ENCODE measurements at places on chromosomes 12 and 14.

DNA sequence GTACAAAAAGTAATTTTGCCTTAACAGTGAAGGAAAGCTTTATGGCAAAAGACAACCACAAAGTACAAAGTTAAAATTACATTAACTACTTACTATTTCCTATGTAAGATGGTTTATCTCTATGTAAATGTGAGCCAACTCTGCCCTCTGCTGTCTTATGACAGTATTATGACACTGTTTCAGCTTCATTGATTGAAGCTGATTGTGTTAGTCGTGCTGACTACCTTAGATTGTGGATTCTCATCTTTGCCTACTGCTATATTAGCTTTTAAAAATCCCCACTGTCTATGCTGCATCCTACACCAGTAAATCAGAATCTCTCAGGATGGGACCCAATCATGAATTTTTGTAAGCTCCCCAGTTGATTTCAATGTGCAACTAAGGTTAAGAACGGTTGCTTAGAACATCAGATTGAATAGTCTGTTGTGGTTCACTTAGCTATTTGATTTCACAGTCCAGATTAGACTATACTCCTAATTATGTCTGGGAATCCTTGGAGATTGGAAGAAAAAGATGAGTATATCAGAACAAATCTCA lies 12.2 kb upstream of the SPTB start:
- DNase-seq = no peak

DNA sequence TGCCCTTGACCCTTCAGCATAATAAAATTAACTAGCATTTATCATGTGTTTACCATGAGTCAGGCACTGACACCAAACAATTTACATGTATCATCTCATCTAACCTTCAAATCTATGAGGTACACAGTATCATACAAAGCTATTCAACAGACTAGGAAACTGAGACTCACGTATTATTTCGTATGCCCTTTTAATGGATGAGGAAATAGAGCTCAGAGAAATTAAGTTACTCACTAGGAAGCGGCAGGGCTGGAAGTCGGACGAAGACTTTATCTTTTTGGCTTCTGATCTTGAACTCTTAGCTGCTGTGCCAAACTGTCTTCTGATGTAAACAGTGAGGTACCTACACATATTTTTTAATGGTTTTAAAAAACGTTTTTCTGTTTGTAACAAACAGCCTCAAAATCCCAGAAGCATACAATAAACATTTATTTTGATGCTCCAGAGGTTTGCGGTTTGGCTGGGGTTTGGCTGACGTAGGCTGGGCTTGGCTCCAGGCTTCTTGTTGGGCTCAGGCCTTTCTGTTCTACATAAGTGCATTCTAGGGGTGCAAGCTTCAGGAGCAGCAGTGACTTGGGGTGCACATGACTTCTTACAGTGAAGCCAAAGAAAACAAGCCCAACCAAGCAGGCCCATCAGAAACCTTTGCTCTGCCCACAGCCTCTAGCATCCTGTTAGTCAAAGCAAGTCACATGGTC lies 184.7 kb downstream of the TBX5 start:
- no peak for DNase-seq

- DNase-seq = no peak
Observed at GRCh38 chr12:78315028-78315427, 484.3 kb downstream of the NAV3 start.

DNA sequence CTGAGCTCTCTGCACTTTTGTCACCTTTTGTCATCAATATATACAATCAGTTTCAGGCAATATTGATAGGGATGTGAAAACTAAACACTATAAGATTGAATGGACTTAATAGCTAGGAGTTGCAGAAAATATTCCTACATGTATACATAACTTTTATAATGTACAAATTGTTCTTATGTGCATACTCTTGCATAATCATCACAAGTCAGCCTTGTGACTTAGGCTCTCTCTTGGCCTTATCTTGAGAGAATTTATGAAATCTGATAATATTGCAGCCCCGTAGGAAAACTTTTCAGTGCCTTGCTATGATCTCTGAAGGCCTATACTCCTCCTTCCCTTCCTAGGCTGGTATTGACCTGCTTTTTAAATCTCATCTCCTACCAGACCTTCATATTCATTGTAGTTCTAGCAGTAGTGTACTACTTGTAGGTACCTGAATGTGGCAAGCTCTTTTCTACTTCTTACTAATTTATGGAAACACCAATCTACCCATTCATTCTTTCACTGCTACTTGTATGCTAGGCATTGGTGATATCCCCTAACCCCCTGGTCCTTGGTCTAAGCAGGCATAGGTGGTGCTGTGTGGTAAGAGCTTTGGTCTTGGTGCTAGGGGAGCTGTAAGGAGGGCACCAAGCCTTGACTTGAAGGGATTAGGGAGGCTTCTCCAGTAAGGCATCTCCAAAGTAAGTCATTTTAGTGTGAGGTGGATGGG lies 100.0 kb downstream of the PRKCH start:
- DNase-seq = no peak

GRCh38 chr12:59388176-59388575 lies 207.7 kb upstream of the SLC16A7 start:
- DNase-seq = no peak

DNA sequence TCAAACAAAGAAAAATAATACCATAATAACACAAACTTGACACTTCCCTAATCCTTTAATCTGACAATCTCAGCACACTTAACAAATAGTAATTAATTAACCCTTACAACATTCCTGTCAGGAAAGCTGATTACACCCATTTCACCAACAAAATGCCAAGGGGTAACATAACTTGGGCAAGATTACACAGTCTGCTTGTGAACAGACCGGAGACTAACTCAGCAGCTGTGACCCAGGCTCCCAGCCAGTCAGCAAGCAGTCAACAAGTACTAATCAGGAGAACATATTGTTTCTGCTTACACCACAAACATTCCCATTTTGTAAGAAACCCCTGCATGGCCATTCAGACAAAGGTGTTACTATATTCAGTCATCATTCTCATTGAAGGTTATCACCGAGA lies 592.5 kb upstream of the FLRT2 start:
- no peak for DNase-seq

- no peak for DNase-seq
Observed at GRCh38 chr14:94345344-94346064, 22.4 kb upstream of the SERPINA6 start.

GRCh38 chr12:63021116-63021515 lies 86.2 kb upstream of the PPM1H start:
- DNase-seq = no peak

DNA sequence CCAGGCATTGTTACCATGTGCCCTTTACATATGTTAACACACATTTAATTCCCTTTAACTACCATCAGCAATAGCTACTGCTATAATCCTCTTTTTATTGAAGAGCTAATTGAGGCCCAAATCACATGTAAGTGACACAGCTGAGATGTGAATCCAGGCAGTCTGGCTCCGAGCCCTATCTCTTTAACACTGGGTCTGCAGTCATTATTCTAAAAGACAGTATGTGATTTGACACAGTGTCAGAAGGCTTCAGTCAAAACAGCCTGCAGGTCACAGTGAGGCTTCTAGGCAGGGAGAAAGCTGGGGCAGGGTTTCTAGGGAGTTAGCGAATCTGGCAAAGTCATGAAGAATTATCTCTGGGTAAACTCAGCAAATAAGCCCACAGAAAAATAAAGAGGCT lies 148.2 kb downstream of the KIF21A start:
- no peak for DNase-seq

GRCh38 chr12:45912774-45913173 lies 77.6 kb downstream of the SCAF11 start:
- DNase-seq = no peak

GRCh38 chr12:94191023-94191422 lies 42.6 kb downstream of the PLXNC1 start:
- DNase-seq = no peak

- no peak for DNase-seq
Observed at GRCh38 chr12:107558141-107558815, 127.3 kb upstream of the PWP1 start.

DNA sequence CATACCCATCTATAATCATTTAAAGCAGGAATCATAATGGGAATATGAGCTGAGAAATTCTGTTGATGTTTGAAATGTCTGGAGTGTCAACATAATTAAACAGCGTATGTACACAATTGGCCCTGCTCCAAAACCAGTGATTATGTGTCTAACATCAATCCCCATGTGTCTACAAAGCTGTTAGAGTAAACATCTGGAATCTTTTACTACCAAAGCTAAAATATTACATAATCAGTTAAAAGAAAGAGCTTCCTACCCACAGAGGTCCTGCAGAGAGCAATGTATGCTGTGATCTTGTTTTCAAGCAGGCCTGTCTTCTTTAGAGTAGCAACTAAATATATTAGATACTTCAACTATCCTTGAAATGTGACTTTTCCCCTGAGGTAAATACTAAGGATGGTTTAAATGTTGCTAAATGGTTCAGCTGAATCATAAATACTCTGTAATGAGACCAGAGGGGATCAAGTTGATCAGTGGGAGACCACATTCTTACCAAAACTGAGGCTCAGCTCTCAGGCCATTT lies 74.3 kb downstream of the RASSF8 start:
- DNase-seq = no peak

GRCh38 chr12:1501695-1502378 lies 92.5 kb downstream of the FBXL14 start:
- no peak for DNase-seq

DNA sequence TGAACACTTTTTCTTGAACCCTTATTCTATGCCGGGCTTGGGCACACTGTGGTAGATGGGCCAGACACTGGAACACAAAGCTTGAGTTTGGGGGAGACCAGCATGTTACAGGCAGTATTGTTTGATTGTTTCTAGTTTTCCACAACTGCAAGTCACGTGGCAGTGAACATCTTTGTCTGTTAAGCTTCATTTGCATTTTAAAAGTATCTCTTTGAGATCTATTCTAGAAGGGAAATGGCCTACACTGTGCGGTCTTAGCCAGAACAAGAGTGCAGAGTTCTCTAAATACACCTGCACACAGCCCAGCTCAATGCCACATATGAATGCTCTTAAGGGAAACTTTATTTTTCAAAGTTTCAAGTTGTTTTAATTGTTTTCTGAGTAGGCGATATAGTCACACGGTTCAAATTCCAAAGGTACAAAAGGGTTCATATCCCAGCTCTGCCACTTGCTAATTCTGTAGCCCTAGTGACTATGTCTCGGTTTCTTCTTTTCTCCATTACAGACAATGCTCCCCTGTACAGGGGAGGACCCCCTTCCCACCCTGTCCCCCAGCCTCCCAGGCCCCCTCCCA lies 24.9 kb downstream of the RIN3 start:
- DNase-seq = no peak

GRCh38 chr12:109693653-109694600 lies 19.7 kb upstream of the FAM222A start:
- no peak for DNase-seq

- no peak for DNase-seq
Observed at GRCh38 chr12:122265886-122266229, 436 bp downstream of the VPS33A start.

DNA sequence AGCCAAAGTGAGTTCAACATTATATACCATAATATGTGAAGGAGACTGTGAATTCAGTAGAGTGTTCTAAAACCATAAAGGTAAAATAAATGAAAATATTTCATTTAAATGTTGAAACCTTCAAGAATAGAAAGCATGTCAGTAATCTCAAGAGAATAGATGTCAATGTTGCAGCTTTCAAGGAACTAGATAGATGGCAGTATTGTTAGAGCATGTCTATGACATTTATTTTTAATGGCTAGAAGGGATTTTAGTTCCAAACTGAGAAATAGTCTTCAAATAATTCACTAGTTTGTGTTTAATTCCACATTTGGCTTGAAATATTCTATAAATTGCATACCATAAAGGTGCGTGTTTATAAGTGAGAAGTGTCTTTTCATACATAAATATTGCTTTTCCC lies 326.5 kb downstream of the FLRT2 start:
- no peak for DNase-seq

DNA sequence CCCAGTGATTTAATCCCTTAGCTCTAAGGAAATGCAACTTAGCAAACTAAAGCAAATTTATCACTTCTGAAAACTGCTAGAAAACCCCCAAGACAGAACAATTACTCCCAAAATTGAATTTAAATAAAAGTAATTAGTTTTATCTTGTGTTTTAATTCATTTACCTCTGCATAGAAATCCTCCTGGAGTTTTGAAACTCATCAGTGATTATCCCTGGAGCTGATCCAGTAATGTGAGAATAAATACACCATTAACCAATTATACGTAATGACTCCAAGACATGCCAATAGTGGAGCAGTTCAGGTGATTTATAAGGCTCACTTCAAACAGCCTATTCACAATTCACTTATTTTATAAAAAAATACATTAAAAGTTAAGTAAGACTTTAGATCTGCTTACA lies 855.3 kb upstream of the FLRT2 start:
- DNase-seq = no peak

GRCh38 chr12:2794736-2795289 lies at the start of gene FKBP4:
FKBP4 (plus strand) TSS chr12:2794970; CDS start chr12:2795140, 170 bp downstream.
- peak; percentile 54 for DNase-seq

DNA sequence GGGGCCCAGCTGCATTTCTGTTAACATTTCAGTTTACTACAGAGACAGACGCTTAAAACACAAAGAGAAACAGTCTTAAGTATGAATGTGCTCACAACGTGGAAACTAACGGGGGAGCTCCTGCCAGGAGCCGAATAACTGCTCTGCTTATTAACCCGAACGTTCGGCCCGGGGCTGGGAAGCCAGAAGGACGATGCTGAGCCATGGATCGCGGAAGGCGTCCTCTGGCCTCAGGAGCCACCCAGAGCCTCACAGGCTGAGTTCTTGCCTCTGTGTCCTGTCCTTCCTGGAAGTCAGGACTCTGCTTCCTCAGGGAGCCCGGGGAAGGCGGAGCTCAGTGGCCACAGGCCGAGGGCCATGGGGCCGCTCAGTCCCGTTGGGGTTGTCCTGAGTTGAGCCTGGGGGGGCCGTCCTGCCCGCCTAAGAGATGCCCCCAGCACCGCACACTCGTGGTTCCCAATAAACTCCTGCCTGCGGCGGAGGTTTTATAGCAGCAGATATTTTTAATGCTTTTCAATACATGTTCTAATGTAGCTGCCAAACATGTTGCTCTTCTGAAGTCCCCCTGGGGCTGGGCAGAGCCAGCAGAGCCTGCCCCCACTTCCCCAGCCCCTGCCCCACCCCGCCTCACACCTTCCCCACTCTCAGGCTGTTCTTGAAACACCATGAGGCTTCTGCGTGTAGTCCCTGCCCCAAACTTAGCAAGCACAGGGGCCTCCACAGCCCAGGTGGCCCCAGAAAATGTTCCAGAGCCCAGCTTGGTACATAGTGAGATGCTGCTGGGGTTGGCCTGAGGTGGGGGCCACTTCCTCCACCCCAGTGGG lies 3.4 kb upstream of the TEX22 start:
- DNase-seq = no peak

DNA sequence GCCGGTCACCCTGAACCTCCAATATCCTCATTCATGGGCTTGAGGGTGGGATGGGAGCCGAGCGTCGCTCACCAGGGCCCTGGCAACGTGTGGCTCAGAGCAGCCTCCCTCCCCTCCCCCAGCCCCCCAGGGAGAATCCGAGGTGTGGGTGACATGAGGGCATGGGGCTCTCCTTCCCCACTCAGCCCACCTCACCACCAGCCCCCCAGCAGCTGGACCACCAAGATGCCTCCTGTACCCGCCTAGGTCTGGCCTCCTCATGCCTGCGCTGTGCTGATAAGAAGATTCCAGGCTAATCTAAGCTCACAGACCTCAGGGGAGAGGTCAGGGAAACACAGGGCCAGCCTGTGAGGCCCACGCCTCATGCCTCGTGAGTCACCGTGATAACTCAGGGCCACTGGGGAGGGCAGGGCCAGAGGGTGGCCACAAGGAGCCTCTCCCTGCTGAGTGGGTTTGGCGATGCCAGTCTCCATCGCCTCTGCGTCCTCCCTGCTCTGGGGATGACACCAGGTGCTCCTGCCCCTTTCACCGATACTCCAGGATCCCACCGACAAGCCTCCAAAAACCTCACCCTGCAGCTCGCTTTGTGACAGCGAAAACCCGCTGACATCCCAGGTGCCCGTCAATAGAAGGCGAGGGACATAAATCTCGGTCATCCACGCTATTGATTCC lies 56.9 kb downstream of the TESC start:
- DNase-seq = no peak
